Cortex of kidney (tissue), 1 donor: ENCODE measurements at places on chromosomes 2 and 18.

- DNase-seq: no peak
Measured at GRCh38 chr2:240386326-240386725, 49.1 kb upstream of the GPC1 start.

DNA sequence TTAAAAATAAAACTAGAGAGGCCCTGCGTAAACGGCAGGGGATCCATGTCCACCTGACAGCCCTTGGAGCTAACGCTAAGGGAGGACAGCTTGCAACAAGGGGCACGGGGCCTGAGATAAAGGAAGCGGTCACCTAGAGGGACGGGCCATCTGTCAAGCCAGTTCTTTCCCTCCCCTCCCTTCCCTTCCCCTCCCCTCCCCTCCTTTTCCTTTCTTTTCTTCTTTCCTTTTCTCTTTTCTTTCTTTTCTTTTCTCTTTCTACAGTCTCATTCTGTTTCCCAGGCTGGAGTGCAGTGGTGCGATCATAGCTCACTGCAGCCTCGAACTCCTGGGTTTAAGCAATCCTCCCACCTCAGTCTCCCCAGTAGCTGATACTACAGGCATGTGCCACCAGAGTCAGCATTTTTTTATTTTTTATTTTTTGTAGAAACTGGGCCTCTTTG, 34.5 kb upstream of the CTAGE1 start:
- DNase-seq: no peak

DNA sequence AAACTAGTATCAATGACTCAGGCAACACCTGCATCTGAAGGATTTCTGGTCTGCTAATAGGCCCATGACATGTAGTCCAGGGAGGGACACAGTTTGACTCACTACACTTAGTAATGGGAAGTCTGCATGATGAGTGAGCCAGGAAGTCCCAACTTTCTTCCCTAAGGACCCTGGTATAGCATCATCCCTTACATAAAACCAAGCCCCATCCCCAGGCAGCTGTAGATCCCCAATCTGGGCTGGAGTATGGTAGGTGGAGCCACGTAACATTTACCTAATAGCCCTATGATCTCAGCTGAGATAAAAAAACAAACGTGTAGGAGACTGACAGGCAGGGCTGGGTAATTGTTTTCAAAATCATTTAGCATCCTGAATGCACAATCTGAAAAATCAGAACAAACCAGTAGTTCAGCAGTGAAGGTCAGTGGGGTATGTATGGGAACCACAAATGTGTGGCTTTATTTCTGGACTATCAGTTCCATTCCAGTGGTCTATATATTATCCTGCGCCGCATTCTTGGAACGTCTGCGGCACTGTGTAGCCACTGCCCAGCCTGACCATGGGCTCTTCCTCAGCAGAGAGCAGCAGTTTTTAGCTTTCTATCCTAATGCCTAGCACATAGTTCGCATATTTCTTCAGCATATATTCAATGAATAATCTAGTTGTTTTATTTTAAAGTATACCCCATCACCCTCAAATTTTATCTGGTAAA, 33.5 kb downstream of the EPB41L3 start:
- DNase-seq: no peak

DNA sequence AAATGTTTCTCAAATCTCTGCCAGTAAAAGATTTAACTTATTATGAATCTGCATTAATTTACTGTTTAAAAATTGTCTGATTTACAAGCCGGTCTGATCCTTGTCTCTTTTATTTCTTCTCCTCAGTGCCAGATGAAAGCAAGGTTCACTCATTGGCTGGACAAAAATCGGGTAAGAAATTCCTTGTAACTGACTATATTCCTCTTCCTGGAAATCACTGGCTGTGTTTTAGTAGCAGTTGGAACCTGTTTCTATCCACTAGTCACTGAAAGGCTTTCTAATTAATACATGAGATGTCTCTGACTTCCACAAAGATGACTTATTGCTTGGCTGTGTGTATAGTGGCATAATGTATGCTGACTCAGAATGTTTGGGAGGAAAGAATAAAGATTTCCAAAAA, 436.6 kb upstream of the NRP2 start:
- no peak for DNase-seq
